ENCODE measurements at places on chromosomes 12 and 14.

GRCh38 chr14:68568907-68569897 lies 223.7 kb downstream of the ZFP36L1 start:
- H3K4me1 ChIP-seq, result peaks cover 46% of the 10 kb centered on the region
- no peak overlapping the region for H3K4me3 ChIP-seq
- H3K36me3 ChIP-seq, result peaks cover 2% of the 10 kb centered on the region
- no peak for DNase-seq
- no peaks in the 10 kb centered on the region for H3K27me3 ChIP-seq

DNA sequence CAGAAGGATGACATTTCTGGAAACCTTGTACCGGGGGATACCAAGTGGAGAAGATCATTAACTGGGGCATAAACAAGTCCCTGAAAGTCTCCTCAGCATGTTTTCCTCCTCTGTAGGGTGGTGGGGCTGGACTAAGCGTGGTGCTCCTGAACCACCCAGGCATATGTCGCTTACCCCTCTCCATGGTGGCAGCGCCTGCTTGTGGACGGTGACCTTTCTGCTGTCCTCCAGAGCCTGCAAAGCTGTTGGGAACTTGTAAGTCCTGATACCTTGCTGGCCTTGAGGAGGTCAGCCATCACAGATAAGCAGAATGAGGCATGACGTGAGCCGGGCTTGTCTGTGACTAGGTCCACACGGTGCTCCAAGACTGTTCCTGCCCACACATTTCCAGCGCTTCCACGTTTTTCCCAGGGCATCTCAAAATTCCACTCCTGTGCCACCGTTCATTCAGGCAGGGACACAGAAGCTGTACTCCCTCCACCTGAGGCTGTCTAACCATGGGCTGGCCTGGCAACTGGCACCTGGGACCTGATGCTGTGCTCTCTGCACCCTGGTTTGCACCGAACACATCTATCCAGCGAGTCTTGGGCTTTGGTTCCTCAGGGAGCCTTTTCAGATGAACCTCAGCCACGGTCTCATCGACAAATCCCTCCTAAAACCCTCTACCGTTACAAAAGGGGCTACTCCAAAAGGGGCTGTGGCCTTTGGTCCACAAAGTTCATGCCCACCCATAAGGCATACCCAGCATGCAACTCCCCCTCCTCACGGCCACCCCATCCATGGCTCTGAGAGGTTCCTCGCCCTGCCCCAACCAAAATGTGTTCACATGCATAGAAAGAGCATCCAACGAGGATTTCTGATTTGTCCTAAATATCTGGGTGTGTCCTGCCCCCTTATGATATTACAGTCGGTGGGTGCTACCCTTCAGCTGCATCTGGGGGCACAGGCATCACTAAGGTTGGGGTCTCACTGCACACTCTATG lies 199.6 kb upstream of the DIO3 start:
- H3K4me1 ChIP-seq, result peaks cover 7% of the 10 kb centered on the region
- H3K4me3 ChIP-seq, result no peak overlapping the region
- H3K27ac ChIP-seq, result no peak overlapping the region
- peaks cover 33% of the 10 kb centered on the region for H3K27me3 ChIP-seq

GRCh38 chr14:96065661-96066459 lies 26.7 kb downstream of the C14orf132 start:
- DNase-seq, result no peak
- no peak overlapping the region for H3K4me3 ChIP-seq
- no peaks in the 10 kb centered on the region for H3K4me1 ChIP-seq
- no peaks in the 10 kb centered on the region for H3K27me3 ChIP-seq
- H3K36me3 ChIP-seq, result peaks cover 2% of the 10 kb centered on the region
- H3K27ac ChIP-seq, result no peak overlapping the region

DNA sequence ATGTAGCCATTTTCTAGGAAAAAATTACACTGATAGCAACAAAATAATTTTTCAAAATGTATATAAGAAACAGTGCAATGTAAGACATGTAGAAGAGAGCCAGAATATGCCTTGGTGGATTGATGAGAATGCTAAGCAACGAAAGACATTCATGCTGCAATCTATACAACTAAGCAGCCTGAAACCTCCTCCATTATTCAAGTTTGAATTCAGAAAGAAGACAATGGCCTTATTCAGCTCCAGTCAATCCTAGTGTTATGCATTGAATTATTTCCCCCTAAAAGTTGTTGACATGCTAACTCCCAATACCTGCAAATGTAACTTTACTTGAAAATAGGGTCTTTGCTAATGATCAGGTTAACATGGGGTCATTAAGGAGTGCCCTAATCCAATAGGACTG lies 73.5 kb downstream of the BTG1 start:
- peaks cover 5% of the 10 kb centered on the region for H3K36me3 ChIP-seq
- no peak for DNase-seq
- H3K4me3 ChIP-seq, result no peak overlapping the region

DNA sequence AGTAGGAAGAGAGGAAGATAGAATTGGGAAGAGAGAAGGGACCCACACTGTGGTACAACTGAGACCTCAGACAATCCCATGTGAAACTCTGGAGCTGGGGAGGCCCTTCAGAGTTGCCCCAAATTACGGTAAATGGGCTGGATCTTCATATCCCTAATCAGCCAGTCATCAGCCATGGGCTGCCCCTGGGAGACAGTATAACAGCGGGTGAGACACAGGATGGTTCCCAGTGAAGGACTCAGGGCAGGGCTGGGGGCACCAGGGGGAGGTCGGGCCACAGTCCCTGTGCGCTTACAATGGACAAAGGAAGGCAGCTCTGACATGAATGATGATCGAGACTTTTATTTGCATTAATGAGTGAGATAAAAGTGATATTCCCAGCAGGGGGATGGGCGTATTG lies 74.2 kb upstream of the BDKRB2 start:
- no peak for DNase-seq
- peaks cover 16% of the 10 kb centered on the region for H3K27me3 ChIP-seq
- H3K27ac ChIP-seq, result no peak overlapping the region
- peaks cover 4% of the 10 kb centered on the region for H3K4me1 ChIP-seq

DNA sequence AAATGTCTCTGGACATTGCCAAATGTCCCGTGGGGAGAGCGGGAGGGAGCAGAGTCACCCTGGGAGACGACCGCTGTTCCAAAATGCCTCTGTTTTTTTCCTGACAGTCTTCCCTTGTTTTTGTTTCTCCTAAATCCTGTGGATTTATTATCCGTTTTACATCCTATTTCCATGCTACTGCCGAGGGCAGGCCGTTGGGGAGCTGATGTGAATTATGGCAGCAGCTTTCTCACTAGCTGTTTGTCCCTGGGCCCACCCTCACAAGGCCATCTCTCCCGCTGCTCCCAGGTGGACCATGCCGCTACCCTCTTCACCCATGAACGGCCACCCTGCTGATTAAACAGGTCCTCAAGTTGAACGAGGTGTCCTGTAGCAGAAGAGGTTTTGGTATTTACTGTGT lies 55.2 kb downstream of the FBXL14 start:
- H3K27me3 ChIP-seq, result peaks cover 21% of the 10 kb centered on the region
- no peak overlapping the region for H3K4me3 ChIP-seq
- peaks cover 1% of the 10 kb centered on the region for H3K36me3 ChIP-seq
- DNase-seq, result no peak
- no peaks in the 10 kb centered on the region for H3K4me1 ChIP-seq
